ENCODE measurements at places on chromosomes 6 and 20.

- DNase-seq, result no peak
Observed at GRCh38 chr6:110885526-110885925, 10.9 kb downstream of the AMD1 start.

- no peak for DNase-seq
Observed at GRCh38 chr6:29954272-29954671, 11.9 kb downstream of the HLA-A start.

DNA sequence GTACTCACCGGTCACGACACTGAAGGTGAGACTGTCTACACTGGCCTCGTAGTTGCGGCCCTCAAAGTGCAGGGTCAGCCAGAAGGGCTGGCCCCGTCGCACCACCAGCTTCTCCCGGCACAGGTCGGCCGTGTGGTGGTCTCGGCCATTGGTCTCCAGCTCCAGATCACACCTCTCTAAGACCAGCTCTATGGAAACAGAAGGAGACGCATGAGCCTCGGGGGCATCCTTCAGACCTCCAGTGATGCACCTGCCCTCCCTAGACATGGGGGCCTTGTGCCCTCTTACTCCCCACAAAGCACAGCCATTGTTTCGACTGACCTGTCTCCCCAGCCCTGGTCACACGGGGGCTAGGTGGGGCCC, 3.7 kb downstream of the TGM2 start:
- no peak for DNase-seq

DNA sequence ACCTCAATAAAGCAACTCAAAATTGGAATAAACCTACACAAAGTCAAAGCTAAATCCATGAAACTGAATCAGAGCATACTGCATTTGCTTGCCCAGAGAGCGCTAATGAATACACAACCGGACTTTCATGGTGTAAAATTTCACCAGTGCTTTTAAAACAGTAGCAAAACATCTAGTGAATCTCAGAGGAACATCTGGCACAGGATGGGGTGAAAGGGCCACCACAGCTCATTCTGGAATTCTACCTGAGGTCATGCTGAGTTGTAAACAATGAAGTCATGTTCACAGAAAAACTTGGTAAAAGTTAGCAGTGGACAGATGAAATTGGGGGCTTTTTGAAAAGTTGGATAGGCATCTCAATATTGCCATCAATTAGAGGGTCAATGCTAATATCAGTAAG, 125.6 kb upstream of the STXBP5 start:
- DNase-seq, result no peak

GRCh38 chr20:44769481-44769863, 23.8 kb downstream of the KCNK15 start:
- no peak for DNase-seq

Measured in right renal cortex interstitium (tissue), 3 donors.